ENCODE measurements at places on chromosomes 12 and 14.

DNA sequence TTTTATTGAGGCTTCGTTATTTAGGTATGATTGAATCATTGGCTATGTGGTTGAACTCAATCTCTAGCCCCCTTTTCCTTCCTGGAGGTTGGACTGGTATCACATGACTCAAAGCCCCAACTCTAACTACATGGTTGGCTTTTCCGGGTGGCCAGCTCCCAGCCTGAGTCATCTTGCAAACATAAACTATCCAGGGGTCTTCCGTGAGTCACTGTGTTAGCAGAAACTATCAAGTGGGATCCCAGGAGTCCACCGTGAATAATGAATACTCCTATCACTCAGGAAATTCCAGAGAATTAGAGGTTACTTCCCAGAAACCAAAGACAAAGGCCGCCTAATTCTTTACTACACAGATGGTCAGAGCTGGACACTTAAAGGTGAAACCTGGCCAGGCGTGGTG, 19.7 kb upstream of the PLEKHD1 start:
- H3K36me3 ChIP-seq = no peaks in the 10 kb centered on the region
- H3K4me1 ChIP-seq = no peaks in the 10 kb centered on the region
- no peaks in the 10 kb centered on the region for H3K27me3 ChIP-seq
- no peak overlapping the region for H3K27ac ChIP-seq

GRCh38 chr12:52024845-52025230, 18.1 kb downstream of the TAMALIN start:
- H3K4me1 ChIP-seq = peaks cover 42% of the 10 kb centered on the region
- peaks cover 4% of the 10 kb centered on the region for H3K27me3 ChIP-seq
- peak; percentile 85 for DNase-seq
- no peaks in the 10 kb centered on the region for H3K36me3 ChIP-seq
- peak overlapping the region; percentile 98 for H3K27ac ChIP-seq

DNA sequence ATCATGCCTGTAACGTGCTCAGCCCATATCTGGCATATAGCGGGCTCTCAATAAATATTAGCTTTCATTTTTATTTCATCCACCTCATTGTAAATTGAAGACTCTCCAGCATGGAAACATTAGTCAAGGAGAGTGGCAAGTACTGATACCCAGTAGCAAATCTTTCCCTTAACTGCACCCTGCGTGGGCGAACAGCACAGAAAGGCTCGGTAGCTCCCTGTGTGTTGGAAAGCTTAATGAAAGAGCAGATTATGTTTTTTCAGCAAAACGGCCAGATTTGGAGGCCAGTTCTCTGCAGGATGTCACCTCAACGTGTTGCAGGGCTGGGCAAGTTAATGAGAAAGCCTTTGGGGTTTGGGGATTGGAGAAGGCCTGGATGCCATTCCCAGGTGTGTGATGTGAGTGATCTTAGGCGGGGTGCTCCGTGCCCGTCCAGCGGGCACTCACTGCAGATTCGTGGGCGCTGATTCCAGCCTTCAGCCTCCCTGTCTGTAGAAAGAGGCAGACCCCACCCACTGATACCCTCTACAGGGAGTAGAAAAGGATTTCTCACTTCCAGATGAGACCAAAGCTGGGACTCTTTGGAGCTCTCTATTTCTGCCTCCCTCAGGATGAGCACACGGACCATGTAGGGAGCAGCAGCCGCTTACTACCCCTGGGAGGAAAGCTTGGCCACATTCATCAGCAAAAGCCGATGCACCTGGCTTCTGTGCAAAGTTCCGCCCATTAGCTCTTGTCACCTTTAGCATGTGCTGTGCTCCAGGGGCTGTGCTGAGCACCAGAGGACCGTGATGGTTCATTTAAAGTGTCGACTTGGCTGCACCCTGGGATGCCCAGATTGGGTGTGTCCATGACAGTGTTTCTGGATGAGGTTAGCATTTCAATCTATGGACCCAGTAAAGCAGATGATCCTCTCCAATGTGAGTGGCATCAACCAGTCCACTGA, 29.1 kb downstream of the C14orf132 start:
- no peak overlapping the region for H3K27ac ChIP-seq
- peaks cover 10% of the 10 kb centered on the region for H3K27me3 ChIP-seq
- H3K36me3 ChIP-seq = no peaks in the 10 kb centered on the region
- no peaks in the 10 kb centered on the region for H3K4me1 ChIP-seq
- no peak overlapping the region for H3K4me3 ChIP-seq

DNA sequence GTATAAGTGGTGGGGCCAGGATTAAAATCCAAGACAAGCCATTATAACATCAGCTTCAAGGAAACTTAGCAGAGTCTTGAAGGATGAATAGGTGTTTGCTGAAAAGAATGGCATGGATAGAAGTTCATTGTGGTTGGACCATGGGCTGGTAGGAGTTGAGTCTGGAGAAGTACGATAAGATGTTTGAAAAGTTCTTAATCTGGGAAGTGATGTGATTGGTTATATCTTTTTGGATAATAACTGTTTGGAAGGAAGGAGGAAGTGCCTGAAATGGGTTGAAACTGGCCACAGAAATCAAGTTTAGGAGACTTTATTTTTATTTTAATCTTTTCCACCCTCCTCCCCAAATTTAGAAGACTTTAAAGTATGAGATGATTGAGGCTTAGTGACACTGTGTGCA, 4.9 kb downstream of the DENR start:
- H3K27me3 ChIP-seq = no peaks in the 10 kb centered on the region
- H3K36me3 ChIP-seq = peaks cover 50% of the 10 kb centered on the region
- no peak for DNase-seq
- H3K4me1 ChIP-seq = peaks cover 37% of the 10 kb centered on the region
- peak overlapping the region; percentile 49 for H3K27ac ChIP-seq
- H3K4me3 ChIP-seq = no peak overlapping the region

All from activated CD8-positive, alpha-beta memory T cell treated with anti-CD3 and anti-CD28 coated beads, Interleukin-2, amount 10 ng/mL, durations not matched to agents 7 days and 5 days (primary cell).